ENCODE measurements at places on chromosomes 4 and X.

- no peak for DNase-seq
Observed at GRCh38 chr4:21470535-21470934, 478.0 kb downstream of the KCNIP4 start.

DNA sequence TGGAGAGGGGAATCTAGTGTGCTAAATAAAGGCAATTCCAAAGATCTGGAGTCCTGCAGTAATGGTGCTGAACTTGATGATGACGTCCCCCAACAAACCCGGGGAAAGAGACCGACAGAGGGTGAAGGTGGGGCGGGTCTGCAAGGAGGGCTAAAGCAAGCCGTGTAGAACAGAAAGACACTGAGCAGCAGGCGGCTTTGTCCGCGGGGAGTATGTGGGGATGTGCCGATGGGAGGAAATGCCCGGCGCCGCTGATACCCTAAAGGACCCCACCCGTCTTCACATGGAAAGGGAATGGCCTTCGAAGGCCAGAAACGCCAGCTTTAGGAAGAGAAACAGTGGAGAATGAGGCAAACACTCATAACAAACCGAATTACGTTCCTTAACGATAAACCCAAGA lies 528.9 kb downstream of the ZNF674 start:
- DNase-seq, result no peak

DNA sequence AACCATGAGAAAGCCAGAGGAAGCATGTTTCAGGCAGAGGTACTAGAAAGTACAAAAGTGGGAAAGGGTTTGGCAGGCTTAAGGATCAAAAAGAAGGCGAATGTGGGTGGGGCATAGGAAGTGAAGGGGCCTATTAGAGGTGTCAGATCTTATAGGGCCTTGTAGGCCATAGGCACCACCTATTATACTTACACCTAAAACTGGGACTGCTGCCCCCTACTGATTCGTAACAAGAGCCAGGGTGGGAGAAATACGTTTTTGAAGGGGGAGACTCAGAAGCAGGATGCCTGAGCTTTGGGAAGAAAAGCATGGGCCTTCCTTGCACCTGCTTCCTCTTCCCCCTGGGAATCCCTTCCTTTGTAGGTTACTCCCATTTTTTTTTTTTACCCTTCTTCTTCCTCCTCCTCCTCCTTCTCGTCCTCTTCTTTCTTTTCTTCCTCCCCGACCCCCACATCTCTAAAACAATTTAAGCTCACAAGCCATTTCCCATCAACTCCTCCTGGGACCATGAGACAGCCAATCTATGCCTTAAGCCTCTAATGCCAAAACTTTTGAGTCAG lies 40.7 kb upstream of the GPC3 start:
- no peak for DNase-seq

DNA sequence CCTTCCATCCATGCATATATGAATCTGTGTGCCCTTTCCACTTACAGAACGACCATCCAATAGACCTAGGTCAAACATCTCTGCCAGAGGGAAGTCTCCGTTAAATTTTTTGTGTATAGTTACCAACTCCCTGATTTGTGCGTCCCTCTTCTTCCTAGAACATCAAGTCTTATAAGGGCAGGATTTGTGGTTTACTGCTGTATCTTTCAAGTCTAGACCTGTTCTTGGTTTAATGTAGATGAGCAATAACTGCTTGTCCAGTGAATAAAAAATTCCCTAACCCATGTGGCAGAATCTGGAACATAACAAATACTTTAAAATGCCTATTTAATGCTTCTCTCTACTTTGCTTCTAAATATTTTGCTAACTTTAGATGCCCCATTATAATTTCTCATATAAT lies 988.8 kb downstream of the RAPGEF2 start:
- no peak for DNase-seq

GRCh38 chr4:2416564-2417225 lies 1.8 kb downstream of the ZFYVE28 start:
- no peak for DNase-seq

- DNase-seq, result no peak
Observed at GRCh38 chr4:5954056-5954760, 61.3 kb upstream of the CRMP1 start.

DNA sequence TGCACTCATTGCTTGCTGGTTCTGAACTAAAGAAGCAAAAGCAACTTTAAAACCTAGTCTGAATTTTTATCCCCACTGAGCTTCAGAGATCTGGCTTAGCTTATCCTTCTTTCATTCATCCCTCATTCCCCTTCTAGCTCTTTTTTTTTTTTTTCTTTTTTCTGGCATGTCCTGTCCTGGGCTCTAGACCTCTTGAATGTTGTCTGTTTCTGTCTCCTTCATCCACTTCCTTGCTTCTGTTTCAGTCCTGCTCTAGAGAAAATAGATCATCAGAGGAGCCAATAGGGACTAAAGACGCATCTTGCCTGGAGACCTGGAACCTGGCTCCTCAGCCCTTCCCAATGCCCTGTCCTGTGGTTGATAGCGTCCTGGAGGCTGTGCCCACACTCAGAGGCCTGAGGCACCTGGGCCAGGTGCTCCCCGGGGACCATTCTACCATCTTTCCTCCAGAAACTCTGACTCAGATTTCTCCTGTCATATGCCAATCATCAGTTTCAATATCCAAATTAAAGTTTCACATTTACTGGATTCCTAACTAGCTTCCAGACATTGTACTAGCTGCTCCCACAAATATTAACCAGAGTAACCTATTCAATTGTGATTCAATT lies 115.7 kb upstream of the GATB start:
- no peak for DNase-seq

DNA sequence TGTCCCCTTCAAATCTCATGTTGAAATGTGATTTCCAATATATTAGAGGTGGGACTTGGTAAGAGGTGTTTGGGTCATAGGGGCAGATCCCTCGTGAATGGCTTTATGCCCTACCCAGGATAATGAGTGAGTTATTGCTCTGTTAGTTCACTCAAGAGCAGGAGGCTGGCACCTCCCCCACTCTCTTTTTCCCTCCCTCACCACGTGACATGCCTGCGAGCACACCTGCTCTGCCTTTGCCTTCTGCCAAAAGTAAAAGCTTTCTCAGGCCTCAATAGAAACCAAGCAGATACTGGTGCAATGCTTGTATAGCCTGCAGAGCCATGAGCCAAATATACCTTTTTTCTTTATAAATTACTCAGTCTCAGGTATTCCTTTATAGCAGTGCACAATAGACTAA lies 286.3 kb upstream of the UGT8 start:
- DNase-seq, result no peak

DNA sequence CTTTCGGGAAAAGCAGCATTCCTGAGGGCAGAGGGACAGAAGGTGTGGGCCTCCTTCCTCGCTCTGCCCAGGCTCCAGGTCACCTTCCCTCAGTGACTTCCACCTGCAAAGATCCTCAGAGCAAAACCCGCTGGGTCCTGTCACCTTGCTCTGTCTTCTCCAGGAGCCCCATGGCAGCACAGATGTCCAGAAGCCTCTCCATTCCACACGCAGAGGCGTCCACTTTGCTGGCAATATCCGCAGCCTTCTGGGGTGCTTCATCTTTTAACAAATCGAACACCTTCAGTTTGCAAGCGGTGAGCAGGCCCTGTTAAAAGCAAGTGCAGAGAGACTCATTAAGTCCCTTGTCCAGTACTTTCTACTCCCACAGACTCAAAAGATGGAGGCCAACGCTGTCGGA lies 27.3 kb downstream of the ASMTL start:
- no peak for DNase-seq

DNA sequence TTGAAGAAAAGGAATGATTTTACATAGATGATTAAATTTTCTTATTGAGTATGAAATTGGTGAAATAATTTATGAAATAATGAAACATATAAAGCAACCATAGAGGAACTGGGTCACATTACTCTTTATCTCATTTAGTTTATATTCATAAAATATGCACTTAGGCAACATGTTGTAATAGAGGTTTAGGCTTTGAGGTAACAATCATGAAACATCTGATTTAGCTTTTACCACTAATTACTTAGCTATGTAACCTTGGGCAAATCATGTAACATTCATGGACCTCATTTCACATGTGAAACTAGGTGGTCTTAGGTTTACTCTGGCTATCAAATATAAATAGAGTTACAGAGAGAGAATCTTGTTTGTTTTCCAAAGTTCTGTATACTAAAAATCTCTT lies 54.5 kb upstream of the SMARCA5 start:
- no peak for DNase-seq

- no peak for DNase-seq
Observed at GRCh38 chrX:63013549-63013948, 337.6 kb downstream of the SPIN4 start.

- DNase-seq, result no peak
Observed at GRCh38 chr4:142336251-142336934, 509.7 kb downstream of the INPP4B start.

Data from T-helper 1 cell (primary cell).